Hematopoietic multipotent progenitor cell treated with erythropoietin and hydrocortisone succinate and interleukin-3 and kit ligand, for 6 days (in vitro differentiated cells): ENCODE measurements at places on chromosomes 11 and 22.
A peak's percentile ranks its signal among the peaks of the same experiment; 100 is the strongest.

DNA sequence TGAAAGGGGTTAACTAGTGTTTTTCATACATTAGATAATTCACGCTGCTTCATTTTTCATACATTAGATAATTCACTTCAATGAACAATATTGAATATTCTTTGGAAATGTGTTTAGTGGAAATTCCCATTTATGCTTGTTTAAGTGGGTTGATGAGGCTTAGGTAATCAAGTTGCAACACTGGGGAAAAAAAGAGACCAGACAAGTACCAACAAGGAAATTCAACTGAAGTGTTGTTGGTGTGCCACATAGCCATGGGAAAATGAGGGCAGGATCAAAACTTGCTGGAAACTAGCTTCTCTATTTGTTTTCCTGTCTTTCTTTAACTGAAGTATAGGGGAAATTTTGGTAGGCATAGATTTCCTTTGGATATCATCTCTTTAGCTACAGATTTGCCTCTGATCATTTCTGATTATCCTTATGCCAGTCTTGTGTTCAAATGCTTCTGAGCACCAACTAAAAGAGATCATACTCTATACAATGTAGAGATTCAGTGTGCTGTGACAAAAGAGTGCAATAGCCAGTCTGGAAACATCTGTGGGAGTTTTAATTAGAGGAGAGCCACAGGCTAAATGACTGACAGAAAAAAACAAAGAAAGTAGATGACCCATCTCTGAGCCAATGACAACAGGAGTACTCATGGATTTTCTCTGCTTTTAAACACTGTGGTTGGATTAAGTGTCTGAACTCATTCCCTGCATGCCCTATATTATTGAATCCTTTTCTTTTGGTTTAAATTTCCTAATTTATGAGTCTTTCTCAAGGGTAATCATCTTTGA, 67.6 kb upstream of the CTSC start:
- DNase-seq, result no peak

DNA sequence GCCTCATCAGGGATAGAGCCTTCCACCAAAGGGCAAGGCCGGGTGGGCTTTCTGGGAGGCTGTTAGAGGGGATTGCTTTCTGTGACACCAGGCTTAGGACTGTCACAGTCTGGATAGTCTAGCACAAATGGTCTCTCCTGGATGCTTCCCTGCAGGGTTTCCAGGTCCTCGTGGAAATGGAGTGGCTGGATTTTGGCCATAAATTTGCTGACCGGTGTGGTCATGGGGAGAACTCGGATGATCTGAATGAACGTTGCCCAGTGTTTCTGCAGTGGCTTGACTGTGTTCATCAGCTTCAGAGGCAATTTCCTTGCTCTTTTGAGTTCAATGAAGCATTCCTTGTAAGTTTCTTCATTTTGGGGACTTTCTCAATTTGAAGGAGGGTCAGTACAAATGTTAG, 67.1 kb upstream of the HORMAD2 start:
- DNase-seq, result no peak

GRCh38 chr11:58301576-58301975, 33.5 kb upstream of the OR10W1 start:
- DNase-seq, result no peak

DNA sequence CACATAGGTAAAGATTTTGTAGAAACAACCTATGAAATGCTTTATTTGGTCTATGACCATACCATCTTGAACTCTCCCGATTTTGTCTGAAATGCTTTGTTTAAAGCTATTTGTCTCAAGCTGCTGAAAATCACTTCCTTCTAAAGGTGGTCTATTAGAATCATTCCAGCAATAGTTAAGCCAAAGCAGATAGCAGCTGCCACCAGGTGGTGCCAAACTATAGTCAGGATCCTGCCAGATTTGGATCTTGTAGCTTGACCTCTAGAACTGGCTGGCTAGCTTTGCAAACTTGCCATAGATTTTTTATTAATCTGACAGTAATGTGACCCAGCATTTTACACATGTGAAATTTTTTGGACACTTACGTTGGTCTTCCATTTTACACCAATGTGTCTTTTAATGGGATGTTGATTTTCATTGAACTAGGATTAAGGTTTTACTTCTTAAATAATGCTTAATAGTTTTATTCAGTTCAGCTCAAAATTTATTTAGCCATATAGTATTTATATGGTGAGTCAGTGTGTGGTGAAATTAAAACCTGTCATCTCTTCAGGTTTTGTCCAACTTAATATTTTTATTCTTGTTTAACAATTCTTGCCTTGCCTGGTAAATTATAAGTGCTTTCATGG, 19.7 kb downstream of the CTR9 start:
- peak; percentile 71 for DNase-seq

- DNase-seq, result peak; percentile 95
Measured at GRCh38 chr11:32420937-32421901, 14.1 kb downstream of the WT1 start.

DNA sequence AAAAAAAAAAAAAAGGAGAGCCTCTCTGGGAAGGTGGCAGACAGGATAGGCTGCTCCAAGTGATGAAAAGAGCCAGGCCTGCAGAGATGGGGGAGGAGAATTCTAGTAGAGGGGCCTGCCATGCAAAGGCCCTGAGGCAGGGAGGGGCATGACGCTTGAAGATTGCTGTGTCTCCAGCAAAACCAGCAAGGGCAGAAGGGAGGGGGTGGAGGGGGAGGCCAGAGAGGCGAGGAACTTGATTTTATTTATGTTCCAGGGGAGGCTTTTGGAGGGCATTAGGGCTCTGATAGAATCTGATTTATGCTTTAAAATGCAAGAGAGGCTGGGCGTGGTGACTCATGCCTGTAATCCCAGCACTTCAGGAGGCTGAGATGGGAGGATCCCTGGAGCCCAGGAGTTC, 16.7 kb upstream of the PACSIN2 start:
- DNase-seq, result no peak
